M059J (cell line): ENCODE measurements at places on chromosomes 5 and 9.

DNA sequence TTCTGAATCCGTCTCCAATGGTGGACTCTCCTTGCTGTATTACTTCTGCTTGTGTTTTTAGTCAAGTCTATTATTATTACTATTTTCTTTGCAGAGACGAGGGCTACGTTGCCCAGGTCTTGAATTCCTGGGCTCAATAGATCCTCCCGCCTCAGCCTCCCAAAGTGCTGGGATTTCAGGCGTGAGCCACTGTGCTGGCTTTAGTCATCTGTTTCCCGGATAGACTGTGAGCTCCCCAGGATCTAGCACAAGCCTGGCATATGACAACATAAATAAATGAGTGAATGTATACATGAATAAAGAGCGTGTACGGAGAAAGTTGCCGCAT lies 439 bp upstream of the DDX46 start:
- no peak for DNase-seq

DNA sequence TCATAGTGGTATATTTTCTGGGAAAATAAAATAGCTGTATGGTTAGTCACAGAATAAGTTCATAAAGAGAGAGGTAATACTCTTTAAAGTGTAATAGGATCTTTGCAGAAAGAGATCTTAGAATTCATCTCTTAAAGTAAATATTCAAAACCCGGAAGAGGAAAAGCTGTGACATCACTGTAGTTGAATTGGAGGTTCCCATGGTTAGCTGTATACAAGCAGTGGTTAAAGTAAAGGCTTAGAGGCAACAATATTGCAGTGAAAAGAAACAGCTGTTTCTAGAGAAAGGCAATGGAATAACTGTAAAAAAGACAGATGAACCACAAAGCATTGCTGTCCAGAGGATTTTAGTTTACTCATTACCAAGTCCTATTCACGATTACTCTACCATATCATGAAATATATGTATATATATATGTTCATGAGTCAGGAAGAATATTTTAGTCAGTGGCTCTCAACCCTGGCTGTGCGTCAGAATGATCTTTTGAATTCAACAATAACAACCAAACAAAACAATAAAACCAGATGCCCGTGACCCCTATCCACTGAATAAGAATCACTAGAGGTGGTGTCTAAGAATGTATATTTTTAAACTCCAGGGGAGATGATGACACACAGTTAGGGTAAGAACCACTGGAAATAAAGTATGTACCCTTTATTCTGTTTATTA lies 4.7 kb downstream of the ERCC6L2 start:
- DNase-seq: peak; percentile 89

GRCh38 chr5:142213077-142213476 lies 104.5 kb downstream of the NDFIP1 start:
- DNase-seq: no peak

GRCh38 chr5:35826554-35826953 lies 30.1 kb upstream of the IL7R start:
- no peak for DNase-seq

GRCh38 chr5:172858511-172858989 lies 24.5 kb downstream of the ERGIC1 start:
- peak; percentile 84 for DNase-seq

DNA sequence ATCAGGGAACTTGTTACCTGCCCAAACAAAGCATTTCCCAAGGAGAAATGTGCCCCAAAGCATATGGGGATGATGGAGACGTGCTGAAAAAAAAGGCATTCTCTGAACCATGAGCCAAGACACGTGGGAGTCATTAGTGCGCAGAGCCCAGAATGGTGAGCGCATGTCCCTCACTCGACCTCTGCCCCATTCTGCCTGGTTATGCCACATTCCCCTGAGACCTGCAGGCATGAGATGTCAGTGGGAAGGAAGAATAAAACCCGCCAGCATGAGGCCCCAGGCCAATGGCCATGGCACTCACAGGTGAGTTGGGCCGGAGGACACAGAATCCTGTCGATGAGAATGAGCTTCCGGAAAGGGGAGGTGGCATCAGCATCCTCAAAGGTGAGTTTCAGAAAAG lies 228.9 kb downstream of the CDK5RAP2 start:
- no peak for DNase-seq

DNA sequence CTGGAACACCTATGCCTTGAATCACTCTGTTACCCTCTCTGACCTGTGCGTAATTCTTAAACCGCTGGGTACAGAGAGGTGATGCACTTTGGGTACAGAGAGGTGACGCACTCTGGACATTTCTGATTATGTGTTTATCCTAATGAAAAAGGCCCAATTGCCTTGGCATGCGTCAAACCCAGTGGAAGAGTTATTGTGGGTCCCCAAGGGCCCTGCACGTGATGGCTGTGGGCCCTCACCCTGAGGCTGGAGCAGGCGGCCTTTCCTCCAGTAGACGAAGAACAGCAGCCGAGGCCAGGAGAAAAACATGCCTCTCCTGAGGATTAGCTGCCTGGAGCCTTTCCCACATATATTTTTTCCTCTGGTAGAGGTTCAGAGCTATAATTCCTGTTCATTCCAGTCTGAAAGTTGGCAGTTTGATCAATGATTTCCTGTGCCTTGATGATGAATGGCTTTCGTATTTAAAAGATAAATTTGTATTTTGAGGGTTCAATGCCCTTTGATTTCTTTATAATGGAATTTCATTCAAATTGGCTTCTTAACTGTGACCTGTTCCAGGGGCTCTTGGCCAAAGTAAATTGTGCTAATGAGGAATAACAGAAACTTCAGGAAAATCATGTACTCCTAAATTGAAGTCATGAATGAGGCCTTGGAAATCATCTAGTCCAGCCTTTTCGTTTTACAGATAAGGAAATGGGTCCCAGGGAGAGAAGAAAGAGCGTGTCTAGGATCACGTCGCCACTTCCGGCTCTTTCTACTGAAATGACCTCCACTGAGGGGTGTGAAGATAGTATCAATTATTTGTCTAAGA lies 22.8 kb downstream of the ACER2 start:
- DNase-seq: peak; percentile 21

- DNase-seq: peak; percentile 9
Measured at GRCh38 chr5:19564036-19564435, 424.0 kb downstream of the CDH18 start.

- no peak for DNase-seq
Measured at GRCh38 chr9:85909390-85909789, 31.6 kb upstream of the NAA35 start.

DNA sequence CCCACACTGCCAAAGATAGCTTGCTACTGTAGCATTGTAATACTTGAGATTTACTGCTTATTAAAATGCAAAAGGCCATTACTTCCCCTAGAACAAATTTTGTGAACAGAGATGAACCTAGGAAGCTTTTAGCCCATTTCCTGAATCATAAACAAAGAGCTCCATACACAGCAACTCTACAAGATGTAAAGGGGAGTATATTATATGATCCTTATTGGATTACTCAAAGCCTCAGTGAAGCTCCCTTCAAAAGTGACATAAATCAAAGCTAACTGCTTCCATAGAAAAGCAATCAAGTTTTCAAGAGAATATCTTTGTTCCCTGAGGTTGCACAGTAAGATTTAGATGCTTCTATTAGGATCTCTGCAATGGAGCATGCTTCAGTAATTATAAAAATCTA lies 629.8 kb downstream of the EFNA5 start:
- no peak for DNase-seq

- peak; percentile 100 for DNase-seq
Measured at GRCh38 chr5:149212198-149212951, 59.3 kb upstream of the AFAP1L1 start.

- DNase-seq: no peak
Measured at GRCh38 chr5:80071510-80072021, 36.4 kb downstream of the THBS4 start.

DNA sequence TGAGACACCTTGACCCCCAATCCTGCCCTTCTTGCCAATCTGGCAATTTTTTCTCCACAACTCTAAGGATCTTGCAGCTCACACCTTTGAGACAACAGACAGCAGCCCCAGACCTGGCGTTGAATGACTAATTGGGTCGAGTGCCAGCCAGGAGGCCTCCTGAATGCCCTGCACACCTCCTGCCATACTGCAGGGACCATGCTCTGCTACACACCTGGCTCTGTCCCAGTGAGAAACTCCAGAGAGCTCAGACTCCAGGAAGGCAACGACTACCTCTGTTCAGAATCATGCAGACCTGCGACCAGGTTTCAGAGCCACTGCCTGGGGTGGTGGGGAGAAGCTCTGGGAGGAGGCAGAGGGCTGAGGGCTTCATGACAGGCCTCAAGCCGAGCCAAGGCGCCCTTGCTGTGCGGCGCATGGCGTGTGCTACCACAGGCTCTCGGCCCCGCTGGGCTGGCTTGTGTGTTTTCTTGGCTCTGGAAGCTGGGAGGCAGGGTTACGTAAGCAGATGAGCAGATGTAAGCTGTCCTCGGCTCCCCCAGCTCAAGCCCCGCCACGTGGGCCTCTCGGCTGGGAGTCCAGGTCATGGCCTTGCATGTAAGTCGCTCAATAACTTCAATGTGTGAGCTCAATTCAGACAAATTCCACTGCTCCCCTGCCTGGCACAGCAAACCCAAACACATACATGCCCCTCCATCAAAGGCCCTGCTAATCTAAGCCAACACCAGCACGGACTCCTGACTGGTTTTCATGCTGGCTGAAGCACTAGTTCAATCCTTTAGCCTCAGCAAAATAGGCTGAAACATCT lies 27.5 kb downstream of the B4GALT1 start:
- DNase-seq: no peak

DNA sequence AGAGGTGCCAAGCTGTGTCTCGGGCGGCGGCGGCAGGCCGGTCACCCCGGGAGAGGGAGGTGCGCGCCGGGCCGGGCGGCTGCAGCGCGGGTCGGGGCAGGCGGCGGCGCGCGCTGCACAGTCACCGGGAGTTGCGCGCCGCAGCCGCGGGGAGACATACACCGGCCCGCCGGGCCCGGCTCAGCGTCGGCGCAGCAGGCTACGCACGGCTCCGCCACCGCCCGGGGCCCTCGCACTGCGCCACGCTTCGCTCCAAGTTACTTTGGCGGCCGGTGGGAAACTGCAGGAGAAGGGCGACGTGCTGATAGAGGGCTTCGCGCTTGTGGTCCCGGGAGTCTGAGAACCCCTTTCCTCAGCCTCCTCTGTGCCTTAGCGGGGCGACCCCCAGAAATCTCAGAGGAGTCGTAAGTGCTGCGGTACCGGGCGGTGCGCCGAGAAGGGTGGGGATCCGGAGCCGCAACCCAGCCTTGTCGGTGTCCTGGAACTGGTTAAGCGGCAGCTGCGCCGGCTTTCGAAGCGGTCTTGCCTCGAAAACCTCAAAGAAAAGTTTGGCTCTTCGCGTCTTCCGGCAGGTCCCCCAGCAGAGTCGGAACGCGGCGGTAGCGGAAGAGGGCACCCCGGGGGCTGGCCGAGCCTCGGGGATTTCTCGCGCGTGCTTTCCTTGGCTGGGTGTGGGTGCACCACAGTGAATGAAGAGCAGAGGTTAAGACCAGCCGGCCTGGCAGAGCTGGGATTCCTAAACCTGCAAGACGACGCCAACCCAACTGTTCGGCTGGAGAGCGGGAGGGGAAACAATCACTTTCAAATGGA lies at the start of gene EFNA5:
Gene EFNA5, minus strand, starts transcription at position 6 of the 810 bp plus-strand sequence.
- DNase-seq: peak; percentile 62

DNA sequence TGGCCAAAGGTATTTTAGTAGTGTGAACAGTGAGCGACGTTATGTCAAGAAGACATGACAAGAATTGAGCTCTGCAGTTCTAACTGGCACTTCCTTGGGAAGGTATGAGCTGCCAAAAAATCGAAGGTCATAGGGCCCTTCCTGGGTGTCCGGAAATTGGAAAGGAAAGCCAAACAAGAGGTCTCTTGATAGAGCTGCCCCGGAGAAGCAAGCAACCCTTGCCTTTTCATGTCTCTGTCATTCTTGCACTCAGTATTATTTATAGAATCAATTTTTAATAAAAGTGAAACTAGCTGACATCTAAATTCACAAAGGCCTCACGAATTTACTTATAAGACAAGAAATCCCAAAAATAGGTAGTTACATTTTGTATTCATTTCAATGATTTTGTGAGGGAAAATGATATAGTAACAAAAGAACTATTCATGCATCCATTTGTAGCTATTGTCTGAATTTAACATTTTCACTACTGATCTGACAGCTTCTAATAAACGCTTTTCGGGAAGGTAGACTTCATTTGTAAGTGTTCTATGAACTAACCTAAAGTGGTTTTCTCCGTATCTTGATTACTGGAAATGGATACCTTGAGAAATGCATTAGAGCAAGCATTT lies 113.8 kb upstream of the VCAN start:
- no peak for DNase-seq

GRCh38 chr5:76493190-76493837 lies 90.2 kb downstream of the IQGAP2 start:
- DNase-seq: no peak
